Heart left ventricle (tissue), 16 donors: ENCODE measurements at places on chromosomes 11 and 22. TPM values are rescaled to one million over a fixed set of nuclear protein-coding genes. Genes with fewer than 3 reads are reported as not detected.

The FGF3 gene
- total RNA-seq: not detected

The GPHA2 gene
- total RNA-seq: not detected

The GRIA4 gene
- total RNA-seq: not detected

The OR5AS1 gene
- total RNA-seq: not detected

The CELSR1 gene
- 10.5 TPM for total RNA-seq

The OR4A16 gene
- not detected for total RNA-seq

The COPB1 gene
- 42.3 TPM for total RNA-seq

The HSCB gene
- total RNA-seq: 18.3 TPM

The TLCD5 gene
- total RNA-seq: 9.8 TPM

The HEPN1 gene
- total RNA-seq: not detected

The GGT1 gene
- 1.7 TPM for total RNA-seq

The SMIM35 gene
- total RNA-seq: 0.21 TPM

The KCNJ5 gene
- total RNA-seq: 3.3 TPM

The OR4D5 gene
- not detected for total RNA-seq

The YPEL4 gene
- 0.55 TPM for total RNA-seq

The RAG2 gene
- not detected for total RNA-seq

The DDTL gene
- total RNA-seq: 1.1 TPM

The CNGA4 gene
- total RNA-seq: not detected

The PKDREJ gene
- total RNA-seq: not detected

The MMP13 gene
- total RNA-seq: not detected

The NARS2 gene
- total RNA-seq: 9.9 TPM

The CASP5 gene
- 2.7 TPM for total RNA-seq

The RTN3 gene
- 80.9 TPM for total RNA-seq

The C2CD3 gene
- total RNA-seq: 18.4 TPM

The SEC14L6 gene
- not detected for total RNA-seq

The TSPAN18 gene
- total RNA-seq: 47.6 TPM

The ANKRD42 gene
- 7.9 TPM for total RNA-seq

The PKP3 gene
- 0.61 TPM for total RNA-seq

The MS4A8 gene
- not detected for total RNA-seq

The GNAZ gene
- 3.2 TPM for total RNA-seq

The BDNF gene
- 8.5 TPM for total RNA-seq

The GSTT2B gene
- 7.0 TPM for total RNA-seq

The PRG3 gene
- total RNA-seq: not detected

The CHRM4 gene
- total RNA-seq: not detected

The HIC2 gene
- 2.8 TPM for total RNA-seq

The SNX32 gene
- total RNA-seq: not detected

The CARS1 gene
- total RNA-seq: 18.6 TPM
